SW 1271 (cell line): ENCODE measurements at places on chromosomes 2 and 18.

GRCh38 chr2:179613701-179614100, 247.7 kb downstream of the ZNF385B start:
- DNase-seq = no peak

- no peak for DNase-seq
Observed at GRCh38 chr2:32264422-32265105, at the start of gene NLRC4. Gene NLRC4, minus strand, starts transcription at chr2:32264886. Its CDS starts 8,111 bp downstream, at chr2:32256775.

- no peak for DNase-seq
Observed at GRCh38 chr2:33326100-33326499, 150.3 kb upstream of the RASGRP3 start.

- no peak for DNase-seq
Observed at GRCh38 chr2:159553727-159554126, 62.6 kb downstream of the BAZ2B start.

- DNase-seq = no peak
Observed at GRCh38 chr2:160289831-160290230, 89.8 kb upstream of the ITGB6 start.

DNA sequence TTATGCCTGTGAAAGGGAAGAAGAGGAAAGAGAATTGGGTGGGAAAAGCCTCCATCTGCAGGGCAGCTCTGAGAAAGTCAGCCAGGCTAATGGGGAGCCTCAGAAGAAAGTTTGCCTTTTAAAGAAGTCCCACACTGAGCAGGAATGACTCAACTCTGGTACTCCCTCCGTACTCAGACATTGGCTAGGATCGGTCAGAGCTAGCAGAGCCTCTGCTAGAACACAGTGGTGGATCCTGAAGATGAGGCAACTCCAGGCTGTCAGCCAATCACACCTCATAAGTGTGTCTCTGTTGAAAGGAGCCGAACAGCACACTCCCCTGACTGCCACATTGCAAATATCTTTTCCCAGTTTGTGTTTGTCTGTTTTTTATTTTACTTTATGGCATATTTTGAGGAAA, 96.9 kb downstream of the HNRNPLL start:
- DNase-seq = no peak

GRCh38 chr2:161990741-161991140, 83.3 kb downstream of the DPP4 start:
- peak; percentile 13 for DNase-seq

DNA sequence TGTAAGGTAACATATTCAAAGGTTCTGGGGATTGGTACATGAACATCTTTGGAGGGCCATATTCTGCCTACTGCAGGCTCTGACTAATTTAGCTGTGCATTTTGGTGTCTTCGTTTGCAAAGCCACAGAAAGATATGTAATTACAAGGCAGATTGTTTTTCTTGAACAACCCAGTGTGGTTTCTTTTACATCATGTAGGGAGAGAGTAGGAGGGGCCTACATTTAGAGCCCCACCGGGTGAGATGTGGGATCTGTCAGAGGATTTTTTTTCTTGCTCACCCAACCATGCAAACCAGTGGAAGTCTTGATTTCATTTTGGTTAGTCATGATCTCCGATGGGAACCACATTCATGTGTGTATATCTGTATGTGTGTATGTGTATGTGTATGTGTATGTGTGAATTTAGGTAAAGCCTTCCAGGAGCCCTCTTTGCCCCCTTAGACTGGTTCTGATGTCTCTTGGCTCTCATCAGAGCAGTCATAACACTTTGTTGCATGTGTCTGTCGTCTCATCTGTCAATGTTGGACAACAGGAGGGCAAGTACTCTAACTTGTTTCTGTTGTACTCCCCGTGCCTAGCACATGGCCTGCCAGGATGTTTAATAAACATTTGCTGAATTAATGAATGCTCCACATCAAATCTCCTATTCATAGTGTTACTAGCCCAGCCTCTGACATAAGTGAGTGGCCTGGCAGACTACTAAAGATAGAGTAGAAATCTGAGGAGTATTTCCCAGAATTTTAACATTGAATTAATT, 239.9 kb downstream of the MTX2 start:
- no peak for DNase-seq

DNA sequence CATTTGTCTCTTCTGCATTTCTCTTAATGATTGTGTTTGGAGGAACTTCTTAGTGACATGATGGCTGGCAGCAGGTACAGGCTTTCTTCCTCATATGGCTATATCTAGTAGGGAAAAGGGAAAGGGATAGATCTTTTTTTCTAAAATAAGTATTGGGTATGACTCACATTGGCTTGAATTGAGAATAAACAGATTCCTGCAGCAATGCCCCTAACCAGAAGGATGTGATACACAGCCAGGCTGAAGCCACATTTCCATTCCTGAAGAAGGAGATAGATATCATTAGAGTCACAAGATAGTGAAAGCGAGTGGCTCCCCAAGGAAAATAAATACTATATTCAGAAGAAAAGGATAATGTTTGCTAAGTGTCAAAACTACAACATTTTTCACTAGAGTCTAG, 61.1 kb downstream of the VWC2L start:
- no peak for DNase-seq

- no peak for DNase-seq
Observed at GRCh38 chr2:159916511-159916910, 118.5 kb upstream of the CD302 start.

GRCh38 chr2:27856386-27856785, 33.8 kb downstream of the RBKS start:
- no peak for DNase-seq

DNA sequence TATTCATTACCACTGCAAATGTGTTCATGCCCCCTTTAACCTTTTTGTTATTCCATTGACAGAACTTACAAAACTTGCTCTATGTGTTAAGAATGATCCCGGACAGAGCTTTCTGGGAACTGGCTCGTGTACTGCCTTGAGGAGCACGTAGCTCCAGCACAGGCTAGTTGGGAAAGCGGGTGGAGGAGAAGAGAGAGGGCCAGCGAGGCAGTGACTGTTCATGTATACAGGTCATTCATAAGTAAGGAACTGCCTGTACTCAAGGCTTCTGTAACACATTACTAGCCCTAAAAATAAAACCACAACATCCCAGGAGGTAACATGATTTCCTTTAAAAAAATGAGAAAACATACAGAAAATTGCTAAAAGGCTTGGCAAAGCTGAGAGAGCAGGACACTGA, 109.0 kb downstream of the STK39 start:
- no peak for DNase-seq

GRCh38 chr2:149221898-149222297, 108.5 kb upstream of the LYPD6 start:
- DNase-seq = no peak

- DNase-seq = no peak
Observed at GRCh38 chr2:108833219-108833618, 46.6 kb downstream of the CCDC138 start.

- DNase-seq = no peak
Observed at GRCh38 chr2:98155716-98156115, 68.7 kb downstream of the VWA3B start.

GRCh38 chr2:215929602-215930335, 83.6 kb downstream of the MREG start:
- DNase-seq = no peak

DNA sequence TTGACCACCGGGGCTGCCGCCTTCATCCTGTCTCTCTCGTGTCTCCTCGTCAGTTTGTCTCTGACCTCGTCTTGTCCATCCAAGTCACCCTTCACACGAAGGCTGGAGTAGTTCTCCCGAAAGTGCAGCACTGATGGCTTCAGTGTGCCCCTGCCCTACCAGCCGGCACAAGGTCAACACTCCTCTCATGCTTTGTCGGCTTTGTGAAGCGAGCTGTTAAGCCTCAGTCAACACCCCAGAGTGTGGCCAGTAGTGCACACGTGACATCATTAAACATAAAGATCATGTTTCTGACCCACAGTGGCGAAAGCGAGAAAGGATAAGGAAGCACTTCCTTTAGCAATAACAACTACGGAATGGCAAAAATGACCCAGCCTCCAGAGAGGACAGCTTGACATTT, 23.2 kb downstream of the ACKR3 start:
- no peak for DNase-seq
